ENCODE measurements at places on chromosomes 7 and 10.

DNA sequence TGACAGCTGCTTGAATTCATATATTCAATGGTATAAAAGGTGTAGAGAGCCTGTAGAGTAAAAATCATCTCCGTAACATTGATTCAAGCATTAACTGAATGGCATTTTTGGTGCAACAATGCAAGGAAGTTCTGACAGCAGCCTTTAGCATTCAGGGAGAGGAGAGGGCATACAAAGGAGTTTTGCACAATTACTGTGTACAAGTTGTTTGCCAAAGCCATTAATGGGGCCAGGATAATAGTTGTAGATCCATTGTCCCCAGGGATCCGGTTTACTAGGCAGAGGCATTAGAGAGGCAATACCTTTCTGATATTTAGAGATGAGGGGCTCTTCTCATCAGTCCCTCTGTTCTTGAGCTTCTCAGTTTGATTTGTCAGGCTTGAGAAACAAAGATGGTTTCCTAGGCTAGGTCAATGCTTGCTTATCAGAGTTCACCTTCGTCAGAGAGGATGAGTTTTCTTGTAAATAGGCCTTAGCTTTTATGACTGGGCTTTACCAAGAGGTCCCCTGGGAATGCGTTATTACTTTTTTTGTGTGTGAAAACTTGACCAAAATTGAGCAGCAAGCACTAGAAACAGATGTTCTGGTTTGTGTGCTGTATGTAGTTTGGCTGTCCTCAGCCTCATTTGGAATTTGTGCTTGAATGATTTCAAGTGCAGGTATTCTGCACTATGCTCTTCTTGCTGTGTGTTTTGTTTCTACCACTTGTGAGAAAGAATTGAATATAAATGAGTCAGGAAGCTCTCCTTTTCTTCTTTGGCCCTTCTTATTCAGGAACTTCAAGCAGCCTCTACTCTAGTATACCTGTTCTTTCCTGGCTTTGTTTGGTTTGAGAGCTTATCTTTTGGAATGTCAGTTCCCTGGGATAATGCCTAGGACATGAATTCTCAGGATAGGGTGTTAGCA is 32.0 kb downstream of the SND1 start:
- DNase-seq: no peak

DNA sequence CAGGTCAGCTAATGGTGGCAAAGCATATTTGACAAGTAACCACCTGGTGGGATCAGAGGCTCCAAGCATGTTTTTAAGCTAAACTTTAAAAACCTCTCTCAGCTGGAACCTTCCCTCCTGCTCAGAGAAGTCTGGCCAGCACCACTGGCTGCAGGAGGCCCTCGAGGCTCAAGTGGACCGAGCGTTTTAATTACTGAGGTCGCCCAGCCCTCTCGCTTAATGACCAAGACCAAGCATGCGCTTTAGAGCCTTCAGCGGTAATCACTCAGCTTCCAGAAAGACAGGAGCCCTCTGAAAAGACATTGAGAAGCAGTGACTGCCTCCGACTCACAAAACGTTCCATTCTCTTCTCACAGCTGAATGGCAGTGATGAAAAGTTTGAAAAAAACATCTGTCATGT is 383.4 kb upstream of the ADARB2 start:
- DNase-seq: no peak

GRCh38 chr10:32372000-32372875 is 25.3 kb upstream of the EPC1 start:
- DNase-seq: no peak

DNA sequence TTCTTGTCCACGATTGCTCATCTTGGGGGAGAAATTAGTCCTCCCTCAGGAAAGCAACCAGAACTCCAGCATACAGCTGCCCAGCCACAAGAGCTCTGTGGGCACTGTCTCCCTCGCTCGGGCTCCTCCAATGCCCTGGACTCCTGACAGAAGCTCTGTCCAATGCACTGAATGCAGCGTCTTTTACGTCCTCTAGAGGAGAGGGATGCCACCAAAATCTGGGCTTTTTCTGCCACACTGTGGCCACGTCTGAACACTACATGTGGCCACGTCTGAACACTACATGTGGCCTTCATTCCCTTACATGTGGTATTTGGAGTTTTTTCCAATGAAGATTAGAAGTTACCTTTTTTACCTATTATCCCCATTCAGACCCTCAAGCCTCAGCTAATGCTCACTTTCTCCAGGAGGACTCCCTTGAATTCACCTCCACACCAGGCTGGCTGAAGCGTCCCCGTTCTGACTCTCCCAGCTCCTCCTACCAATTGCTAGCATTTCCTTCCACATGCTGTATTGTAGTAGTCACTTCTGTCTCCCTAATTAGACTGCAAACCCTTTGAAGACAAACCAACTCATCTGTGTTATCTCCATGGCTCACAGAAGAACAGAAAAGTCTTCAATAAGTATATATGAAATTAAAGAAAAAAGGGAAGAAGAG is 134.3 kb upstream of the PDE1C start:
- DNase-seq: peak; percentile 1

DNA sequence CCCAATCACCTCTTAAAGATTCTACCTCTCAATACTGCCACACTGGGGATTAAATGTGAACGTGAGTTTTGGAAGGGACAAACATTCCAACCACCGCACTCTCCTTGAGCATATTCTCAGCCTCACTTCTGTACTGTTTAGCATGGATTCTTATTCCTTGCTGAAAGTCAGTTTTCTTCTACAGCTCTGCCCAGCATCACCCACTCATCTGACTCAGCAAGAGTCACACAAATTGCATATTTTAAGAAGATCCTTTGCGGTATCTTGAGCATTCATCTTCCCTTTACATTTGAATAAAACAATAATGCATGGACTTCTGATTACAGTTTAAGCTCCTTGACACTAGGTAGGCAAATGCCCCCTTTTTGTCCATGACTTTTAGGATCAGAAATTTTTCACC is 251.6 kb upstream of the MKLN1 start:
- no peak for DNase-seq

DNA sequence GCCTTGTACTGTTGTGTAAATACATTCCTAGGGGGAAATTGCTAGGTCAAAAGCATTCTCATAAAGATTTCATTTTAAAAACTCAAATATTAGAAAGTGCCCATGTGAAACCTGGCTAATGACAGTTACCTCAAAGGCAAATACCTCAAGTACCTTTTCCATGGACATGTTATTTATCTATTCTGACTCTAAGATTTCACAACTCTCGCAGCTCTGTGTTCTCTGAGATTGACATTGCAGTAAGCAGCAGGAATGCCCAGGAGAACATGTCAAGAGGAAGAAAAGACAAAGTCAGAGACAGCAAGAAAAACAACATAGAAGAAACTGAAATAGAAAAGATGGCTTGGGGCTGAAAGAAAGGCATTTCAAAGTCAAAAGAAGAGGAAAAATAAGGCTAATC is 187.4 kb downstream of the CYP26A1 start:
- DNase-seq: no peak

DNA sequence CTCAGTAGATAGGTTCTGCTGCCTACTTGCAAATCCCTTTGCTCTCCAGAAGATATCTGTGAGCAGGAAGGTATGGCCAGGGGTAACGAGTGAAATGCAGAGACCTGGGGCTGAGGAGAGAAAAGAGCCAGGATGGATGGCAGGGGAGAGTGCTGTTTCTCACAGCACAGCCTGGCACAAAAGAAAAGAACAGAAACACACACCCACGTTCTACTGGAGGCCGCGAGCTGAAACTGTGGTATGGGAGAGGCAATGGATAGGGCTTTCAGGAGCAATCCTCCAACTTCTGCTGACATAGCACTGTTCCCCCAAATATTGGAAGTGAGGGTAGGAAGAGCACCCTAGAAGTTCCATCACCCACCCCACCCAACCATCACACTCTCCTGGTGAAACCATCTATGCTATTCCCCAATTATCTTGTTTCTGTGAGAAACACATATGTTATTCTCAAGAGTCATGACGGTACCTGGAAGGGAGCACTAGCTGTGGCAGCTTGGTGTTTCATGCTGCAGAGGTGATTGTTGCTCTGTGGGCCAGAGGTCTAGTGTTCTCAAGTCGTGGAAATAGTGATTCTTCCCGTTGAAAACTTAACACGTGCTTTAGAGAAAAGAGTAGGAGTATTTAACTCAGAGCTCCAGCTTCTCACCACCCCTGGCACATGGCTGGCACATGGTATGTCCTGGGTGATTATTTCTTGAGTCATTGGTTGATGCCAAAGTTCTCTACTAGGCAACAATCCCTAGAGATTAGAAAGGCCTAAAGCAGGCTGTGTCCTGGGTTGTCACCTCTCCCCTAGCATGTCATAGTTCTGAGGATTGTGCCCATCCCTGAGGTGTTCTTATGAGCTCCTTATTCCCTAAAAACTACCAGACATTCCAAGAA is 198.3 kb downstream of the PLXNA4 start:
- no peak for DNase-seq

GRCh38 chr10:102069071-102069470 is 3.9 kb downstream of the HPS6 start:
- no peak for DNase-seq

DNA sequence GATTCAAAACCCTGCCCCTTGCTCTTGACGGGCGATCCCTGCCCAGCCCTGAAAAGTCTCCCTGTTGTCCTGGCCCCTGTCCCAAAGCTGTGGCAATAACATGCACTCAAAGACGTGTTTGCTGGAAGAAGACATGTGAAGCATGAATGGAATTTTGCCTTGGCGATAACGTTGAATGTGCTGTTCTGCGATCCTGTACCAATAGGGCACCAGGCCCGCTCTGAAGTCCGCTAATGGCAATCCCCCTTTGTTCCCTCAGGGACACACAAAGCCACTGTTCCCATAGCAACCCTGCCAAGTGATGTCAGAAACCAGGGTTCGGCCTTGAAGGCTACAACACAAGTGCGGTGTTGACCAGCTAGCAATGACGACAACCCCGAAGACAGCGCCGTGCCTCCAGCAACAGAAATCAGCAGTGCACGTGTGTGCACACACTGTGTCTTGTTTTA is 284.6 kb downstream of the KLF6 start:
- DNase-seq: no peak

DNA sequence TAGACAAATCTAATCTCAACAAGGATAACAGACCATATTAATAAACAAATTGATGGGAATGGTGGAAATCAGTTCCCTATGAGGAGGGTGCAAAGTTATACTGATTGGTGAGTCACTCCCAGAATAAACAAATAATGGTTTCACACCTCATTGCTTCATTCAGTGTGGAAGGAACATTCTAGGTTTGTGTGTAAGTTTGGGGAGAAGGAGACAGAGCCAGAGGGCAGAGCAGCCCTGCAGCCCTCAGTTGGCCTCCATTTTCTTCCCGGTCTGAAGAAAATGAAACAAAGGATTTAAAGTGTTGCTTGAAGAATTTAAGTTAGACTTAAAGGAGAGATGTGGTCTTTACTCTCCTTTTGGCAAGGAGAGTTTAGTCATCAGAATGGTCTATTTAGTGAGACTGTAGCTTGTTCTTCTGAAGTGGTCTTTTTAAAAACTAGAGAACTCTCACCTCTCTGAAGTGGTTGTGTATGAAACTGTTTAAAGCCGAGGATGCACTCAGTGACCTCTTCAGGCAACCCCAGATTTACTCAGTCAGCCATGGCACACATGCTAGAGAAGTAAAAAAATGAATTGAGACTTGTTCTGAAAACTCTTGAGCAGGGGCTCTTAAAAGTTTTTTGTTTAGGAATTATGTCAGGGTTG is 27.2 kb downstream of the IKZF1 start:
- DNase-seq: peak; percentile 80

GRCh38 chr7:98878365-98879197 is at the start of gene TRRAP:
TSS of gene TRRAP (plus strand) at chr7:98878532. CDS start at chr7:98881151, 2,619 bp downstream.
- peak; percentile 60 for DNase-seq

DNA sequence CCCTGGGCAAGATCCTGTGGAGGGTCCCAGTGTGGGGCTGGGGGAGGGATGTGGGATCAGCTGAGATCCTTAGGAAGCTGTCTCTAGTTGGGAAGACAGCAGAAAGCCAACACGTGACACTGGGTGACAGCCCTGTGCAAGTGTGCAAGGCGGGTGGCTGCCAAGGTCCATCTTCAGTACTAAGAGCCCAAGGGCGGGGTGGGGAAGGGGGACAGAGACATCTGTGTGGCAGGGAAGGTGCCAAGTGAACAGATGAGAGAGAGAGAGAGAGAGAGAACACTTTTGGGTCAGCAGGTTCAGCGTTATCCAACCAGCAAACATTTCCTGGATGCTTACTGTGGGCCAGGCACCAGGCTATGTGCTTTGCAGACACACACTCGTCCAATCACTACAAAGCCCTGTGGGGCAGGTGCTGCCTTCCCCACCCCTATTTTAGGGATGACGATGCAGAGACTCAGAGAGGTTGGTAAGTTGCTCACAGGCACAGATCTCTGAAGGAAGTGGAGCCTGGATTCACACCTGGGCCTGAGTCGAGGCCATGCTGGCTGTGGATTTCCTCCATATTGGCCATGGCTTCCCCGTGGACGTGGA is 135.7 kb downstream of the GRK5 start:
- no peak for DNase-seq

DNA sequence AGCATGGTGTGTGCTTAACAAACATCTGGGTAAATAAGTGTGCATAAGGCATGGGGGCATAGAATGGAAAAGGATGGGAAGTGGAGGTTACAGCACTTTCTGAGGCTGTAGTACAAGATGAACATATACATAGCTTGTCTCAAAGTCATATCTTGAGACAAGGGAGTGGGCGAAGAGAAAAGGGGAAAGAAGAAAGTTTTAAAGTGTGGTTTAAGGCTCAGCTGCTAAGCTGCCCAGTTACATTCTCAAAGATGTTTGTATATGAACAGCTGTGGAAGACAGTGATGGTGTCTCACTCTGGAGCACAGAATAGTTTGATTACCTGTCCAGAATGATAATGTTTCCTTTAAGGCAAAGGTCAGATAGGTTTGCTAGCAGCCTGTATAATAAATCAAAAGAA is 61.9 kb upstream of the LANCL2 start:
- DNase-seq: no peak

DNA sequence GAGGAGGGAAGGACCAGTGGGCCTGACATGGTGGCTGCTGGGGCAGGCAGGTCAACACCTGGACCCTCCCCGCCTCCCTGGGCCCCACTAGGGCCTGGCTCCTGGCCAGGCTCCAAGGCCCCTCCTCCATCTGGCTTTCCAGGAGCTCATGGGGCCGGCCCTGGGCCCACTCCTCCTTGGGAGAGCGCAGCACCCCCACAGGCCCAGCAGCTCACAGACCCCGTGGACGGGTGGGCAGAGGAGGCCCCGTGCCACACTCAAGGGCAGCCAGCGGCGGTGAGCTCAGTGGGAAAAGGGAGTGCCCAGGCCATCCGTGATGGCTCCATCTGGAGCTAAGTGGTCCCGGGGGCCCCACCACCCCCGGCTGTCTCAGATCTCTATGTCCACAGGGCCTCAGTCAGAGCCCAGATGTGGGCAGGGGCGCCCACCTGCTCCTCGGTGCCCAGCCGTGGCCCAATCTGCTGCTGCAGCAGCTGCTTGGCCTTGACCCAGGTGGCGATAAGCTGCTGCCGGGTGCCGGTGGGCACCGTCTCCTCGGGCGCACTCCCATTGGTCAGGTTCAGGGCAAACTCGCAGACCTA is 32.8 kb downstream of the CFAP46 start:
- DNase-seq: no peak

GRCh38 chr7:157041004-157041403 is 30.5 kb upstream of the MNX1 start:
- no peak for DNase-seq

DNA sequence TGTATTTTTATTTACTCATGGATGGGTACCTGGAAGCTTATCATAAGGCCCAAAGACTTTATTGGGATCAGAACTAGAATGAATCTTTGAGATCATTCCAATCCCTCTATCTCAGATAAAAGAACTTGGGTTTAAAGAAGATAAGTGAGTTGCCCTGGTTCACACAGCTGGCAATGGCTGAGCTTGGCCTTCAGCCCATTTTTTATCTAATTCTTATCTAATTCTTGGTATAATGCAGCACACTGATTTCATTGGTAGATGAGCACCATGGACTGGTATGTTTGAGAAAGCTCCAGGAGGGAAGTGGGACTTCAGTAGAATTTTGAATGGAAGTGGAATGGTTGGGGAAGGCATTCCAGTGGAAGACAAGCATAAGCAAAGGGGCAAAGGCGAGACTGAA is 558.9 kb downstream of the REEP3 start:
- no peak for DNase-seq
